ENCODE measurements at places on chromosomes 4 and X.

DNA sequence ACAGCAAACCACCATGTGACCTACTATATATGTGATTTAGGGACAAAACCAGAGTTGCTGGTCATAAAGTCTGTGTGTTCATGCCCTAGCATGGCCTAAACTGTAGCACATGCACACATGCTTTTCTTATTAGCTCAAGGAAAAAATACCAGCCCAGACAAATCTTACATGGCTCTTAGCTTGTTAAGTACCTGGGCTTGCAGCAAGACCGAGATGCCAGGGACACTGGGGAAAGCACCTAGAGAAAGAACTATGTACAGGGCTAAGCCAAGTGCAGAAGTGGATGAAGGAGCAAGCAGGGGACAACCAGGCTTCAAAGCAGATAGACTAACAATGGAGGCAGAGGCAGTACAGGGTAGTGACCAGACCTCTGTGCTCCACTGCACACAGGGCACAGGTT lies 3.4 kb upstream of the GABRE start:
- no peak for DNase-seq

DNA sequence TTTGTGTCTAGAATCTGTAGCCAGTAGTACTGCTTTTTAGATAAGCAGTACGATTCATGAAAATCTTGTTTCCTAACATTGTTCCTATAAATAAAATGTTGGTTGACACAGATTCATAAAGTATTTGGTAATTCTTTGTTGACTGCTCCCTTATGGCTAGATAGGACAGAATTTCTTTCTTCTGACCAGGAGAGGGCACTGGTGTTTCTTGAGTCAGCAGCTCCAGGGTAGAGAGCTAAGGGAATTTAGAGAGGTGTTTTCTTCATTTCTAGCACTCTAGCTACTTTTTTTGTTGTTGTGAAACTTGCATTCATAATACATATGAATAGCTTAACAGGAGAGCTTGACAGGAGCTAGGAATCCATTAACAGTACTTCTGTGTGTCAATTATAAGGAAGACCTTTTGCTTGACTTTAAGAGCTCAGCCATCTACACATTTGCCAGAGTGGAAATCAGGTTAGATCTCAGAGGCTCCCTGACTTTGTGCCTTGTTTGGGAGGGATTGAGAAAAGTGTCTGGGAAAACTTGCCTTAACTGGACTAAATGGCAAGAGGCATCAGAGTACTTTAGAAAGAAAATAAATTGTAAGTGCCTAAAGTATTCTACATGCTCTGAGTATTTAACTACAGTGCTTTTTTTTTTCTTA lies 756.1 kb downstream of the SH3BGRL start:
- DNase-seq: no peak

- no peak for DNase-seq
Observed at GRCh38 chr4:1201851-1202525, 29.6 kb upstream of the SPON2 start.

DNA sequence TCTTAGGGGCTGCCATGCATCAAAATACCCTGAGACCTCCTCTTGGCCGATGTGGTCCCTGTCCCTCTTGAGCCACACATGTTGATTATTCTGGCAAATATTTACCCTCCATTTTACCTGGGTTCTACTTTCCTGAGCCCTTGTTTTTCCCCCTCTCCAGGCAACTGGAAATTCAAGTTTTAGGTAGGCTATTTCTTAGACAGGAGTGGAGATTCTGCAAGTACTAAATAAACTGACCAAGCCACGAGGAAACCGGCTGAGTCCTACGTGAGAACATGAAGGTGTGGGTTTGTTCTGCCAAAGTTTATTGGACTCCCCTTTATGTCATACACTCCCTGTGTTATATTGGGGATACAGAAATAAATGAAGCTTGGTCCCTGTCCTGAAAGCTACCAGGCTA lies 88.1 kb downstream of the RTL5 start:
- no peak for DNase-seq

DNA sequence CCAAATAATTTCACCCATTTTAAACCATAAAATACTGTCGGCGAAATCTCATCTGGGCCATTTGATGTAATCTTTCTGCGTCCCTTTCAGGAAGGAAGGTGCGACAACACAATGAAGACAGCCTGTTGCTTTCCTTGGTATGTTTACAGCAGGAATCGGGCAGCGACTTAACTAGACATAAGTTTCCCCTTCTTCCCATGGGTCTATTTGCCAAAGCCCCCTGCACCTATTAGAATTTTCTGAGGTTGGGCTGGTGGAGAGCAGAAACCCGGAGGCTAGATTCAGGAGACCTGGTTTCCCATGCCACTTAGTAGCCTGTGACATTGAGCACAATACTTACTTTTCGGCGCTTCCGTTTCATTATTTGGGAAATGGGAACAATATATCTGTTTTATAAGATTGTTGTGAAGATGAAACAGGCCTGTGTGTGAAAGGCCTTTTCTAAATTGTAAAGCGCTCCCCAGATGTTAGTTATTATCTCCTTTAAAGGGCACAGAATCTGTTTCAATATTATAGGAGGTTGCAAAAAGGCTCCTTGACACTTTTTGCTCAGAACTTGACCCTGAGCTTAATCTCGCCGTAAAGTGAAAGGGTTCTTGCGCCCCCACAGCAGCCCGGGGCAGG lies 552 bp upstream of the AFF1 start:
- no peak for DNase-seq

- no peak for DNase-seq
Observed at GRCh38 chrX:111650845-111651244, 30.1 kb upstream of the ALG13 start.

GRCh38 chr4:54440394-54441136 lies 211.5 kb downstream of the PDGFRA start:
- no peak for DNase-seq

- peak; percentile 97 for DNase-seq
Observed at GRCh38 chrX:153556767-153557166, 39.3 kb downstream of the ATP2B3 start.

- no peak for DNase-seq
Observed at GRCh38 chrX:39196192-39197102, 395.2 kb downstream of the MID1IP1 start.

GRCh38 chr4:183765251-183765911 lies 106.3 kb downstream of the TRAPPC11 start:
- DNase-seq: no peak

DNA sequence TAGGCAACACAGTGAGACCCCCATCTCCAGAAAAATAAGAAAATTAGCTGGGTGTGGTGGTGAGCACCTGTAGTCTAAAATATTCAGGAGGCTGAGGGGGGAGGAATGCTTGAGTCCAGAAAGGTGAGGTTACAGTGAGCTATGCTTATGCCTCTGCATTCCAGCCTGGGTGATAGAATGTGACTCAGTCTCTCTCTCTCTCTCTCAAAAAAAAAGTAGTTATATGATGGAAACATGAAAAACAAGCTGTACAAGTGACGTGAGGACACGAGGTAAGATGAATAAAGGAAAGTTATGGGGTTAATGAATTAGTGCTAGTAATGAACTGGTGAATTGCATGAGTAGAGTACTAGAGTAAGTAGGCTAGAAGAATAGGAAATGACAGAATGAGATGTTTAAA lies 21.8 kb upstream of the CAMK2D start:
- DNase-seq: no peak

GRCh38 chrX:43595931-43596330 lies 60.2 kb upstream of the MAOA start:
- DNase-seq: no peak

DNA sequence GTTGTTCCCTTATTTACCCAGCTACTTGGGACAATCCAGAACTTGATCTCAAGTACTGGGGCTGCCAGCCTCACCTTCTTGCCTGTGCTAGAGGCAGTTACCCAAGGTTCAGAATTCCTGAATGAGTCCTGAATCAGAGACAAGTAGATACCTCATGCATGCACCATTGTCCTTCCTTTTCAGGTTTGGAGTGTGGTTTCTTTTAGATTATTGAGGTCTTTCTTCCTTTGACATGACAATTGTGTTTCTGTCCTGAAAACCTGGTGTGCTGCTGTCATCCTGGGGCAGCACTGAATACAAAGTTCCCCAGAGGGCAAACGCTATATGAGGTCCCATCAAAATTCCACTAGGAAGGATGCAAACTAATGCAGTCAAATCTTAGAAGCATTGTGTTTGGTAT lies 3.5 kb downstream of the CXCL2 start:
- DNase-seq: no peak

DNA sequence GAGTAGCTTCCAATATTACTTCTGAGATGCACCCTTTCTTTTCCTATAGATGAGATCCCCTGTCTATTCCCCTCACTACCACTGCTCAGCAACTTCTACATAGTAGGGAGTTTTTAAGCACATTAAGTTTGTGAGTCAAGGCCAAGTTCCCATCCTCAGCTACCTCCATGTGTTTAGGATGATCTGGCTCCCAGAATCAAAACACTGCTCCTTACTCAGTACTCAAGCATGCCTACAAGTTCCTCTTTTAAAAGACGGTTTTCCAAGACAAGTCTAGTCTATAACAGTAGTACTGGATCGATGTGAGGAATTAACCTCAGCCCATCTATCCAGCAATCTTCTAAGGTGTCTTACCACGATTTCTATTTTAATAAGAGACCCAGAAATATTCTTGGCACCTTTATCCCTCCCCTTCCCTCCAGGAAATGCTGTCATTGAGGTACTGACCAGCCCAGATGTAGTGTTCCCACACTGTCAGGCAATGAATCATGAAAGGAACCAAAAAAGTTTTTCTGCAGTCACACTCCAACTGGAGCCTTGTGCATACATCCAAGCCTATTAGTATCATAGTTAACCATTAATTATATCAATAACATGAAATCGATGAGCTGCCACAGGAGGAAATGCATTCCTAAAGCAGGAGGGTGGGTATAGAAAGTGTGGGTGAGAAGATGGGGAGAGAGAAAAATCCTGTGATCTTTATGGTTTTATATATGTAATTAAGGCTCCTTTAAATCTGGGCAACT lies 29.6 kb downstream of the AREG start:
- DNase-seq: no peak

- DNase-seq: no peak
Observed at GRCh38 chrX:69080855-69081465, 84.3 kb downstream of the PJA1 start.

All from WERI-Rb-1 (cell line).